ENCODE measurements at places on chromosomes 1 and 21.
A peak's percentile ranks its signal among the peaks of the same experiment; 100 is the strongest.

DNA sequence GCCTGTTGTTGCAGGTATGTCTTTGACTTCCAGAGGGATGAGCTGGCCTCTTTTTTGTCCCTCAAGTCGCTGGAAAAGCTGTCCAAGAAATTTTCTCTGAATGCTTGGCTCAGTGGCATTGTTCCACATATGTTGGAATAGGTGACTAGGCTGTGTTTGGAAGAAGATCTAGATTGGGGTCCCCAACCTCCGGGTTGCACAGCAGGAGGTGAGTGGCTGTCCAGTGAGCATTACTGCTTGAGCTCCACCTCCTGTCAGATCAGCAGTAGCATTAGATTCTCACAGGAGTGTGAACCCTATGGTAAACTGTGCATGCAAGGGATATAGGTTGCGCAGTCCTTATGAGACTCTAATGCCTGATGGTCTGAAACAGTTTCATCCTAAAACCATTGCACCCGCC is 18.1 kb downstream of the BACH1 start:
- DNase-seq = no peak

- no peak for DNase-seq
These were observed 26.3 kb downstream of the HUNK start for GRCh38 chr21:31898933-31899630.

- DNase-seq = peak; percentile 97
These were observed 9.8 kb upstream of the CDC20 start for GRCh38 chr1:43348809-43349593.

- DNase-seq = no peak
These were observed 2129.8 kb downstream of the NCAM2 start for GRCh38 chr21:23127973-23128372.

GRCh38 chr1:22045604-22046228 is 6.8 kb upstream of the CDC42 start:
- DNase-seq = peak; percentile 41

GRCh38 chr1:43491061-43491460 is 37.3 kb upstream of the HYI start:
- DNase-seq = no peak

DNA sequence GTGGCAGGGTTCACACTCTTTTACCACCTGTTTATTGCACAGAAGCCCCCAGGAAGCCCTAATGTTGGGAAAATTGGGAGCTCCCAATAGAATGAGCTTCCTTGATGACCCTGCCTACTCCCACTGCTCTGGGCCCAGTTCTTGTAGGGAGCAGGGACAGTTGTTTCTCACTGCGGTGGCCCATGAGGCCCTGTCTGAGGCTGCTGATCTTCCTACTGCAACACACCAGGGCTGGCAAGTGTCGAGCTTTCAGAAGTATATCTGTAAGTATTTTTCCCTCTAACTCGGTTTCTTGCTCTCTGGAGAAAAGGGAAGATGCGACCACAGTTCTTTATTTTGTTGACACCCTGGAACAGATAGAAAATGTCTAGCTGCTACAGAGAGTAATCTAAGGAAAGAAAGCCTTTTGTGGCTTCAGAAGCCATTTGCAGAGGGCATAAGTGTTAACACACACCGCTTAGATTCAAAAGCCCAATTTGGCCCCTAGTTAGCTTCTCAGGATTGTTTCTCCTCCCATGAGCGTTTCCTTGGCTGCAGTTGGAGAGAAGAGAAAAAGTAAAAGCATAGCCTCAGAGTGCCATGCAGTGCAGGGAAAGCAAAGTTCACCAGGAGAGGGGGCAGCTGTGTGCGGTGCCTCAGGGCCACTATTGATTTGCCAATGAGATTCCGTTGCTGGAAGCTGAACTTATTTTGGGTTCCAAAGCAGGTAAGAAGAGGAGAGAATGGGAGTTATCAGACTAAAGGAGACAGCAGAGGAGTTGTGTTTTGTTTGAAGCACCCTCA is 102.6 kb downstream of the SELENOF start:
- no peak for DNase-seq

- DNase-seq = no peak
These were observed 18.8 kb downstream of the SLX9 start for GRCh38 chr21:44958471-44959191.

DNA sequence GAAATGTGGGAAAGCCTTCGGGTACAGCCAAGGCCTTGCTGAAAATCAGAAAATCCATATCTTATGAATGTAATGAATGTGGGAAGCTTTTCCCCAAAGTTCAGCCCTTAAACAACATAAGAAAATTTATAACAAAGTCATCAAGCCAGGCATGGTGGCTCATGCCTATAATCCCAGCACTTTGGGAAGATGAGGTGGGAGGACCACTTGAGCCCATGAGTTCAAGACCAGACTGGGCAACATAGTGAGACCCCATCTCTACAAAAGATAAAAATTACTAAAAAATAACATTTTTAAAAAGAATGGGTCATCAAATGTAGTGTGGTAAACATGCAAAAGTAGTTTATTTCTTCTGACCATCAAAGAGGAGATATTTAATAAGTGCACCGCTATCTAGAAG is 45.9 kb downstream of the KIAA0319L start:
- DNase-seq = no peak

GRCh38 chr1:153350321-153350957 is 1.8 kb upstream of the PGLYRP4 start:
- DNase-seq = no peak

DNA sequence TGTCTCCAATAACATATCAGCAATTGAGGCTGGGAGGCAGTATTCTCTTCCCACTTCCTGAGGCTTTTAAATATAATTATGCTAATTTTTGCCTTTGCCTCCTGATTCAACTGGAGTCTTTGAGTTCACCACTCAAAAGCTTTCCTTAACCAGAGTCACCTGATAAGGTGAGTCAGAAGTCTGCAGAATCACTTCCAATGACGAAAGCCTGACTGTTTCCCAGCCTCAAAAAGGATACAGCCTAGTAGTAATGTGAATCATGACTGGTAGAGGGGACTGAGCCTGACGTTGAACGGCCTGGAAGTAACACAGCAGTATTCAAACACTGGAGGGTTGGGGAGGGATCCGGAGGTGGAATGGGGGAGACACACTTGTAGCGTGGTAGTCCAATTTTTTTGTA is 10.4 kb upstream of the MRPL9 start:
- no peak for DNase-seq

DNA sequence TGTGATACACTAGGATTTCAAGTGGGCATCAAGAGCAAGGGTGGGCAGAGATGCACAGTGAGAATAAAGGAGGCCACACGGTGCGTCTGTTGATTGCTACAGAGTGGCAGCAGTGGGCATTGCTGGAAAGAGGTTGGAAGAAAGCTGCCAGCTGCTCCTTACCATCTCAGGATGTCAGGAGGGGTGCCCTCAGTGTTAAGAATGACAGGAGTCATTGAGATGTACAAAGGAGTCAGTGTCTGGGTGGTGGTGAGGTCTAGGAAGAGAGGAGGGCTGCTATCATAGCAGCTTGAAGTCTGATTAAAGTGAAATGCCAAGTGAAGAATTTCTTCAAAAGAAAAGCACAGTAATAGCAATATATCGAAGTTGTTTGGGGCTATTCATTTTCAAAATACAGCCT is 992.7 kb downstream of the TTLL7 start:
- no peak for DNase-seq

- DNase-seq = no peak
These were observed 36.7 kb downstream of the HLX start for GRCh38 chr1:220915954-220916353.

- no peak for DNase-seq
These were observed 15.3 kb downstream of the VAV3 start for GRCh38 chr1:107949467-107950253.

DNA sequence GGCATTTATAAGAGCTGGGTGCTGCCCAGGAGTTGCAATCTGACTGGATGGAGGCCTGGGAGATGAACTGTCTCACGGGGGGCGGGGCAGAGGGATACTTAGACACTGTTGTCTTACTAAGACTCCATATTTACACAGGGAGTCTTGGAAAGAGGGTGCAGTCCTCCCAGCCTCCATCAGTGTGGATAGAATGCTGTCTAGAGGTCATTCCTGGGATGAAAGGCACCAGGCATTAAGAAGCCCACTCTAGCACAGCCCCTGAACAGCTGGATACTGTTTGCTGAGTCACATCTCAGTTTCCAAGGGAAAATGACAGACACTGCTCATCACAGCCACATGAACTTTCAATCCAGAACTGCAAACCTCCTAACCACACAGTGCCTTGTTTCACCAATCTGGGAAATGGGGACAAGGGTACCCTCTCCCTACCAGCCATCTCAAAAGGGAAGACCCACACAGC is 43.3 kb downstream of the SSBP3 start:
- peak; percentile 25 for DNase-seq

DNA sequence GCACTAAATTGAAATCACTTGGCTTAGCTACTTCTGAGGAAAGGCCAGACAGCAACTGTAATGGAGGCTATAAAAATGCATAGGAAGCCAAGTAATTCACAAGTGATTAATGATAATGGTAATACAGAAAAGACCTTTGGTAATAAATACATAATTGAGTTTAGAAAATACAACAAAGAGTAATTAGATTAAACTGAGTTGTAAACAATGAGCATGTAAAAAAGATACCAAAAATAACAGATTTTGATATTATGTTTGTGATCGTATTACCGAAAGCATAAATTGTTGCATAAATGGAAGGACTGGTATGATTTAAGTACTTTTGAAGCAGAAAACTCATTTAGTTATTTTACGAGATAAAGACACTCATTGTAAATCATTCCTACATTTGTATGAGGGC is 556.7 kb upstream of the TMPRSS15 start:
- no peak for DNase-seq

DNA sequence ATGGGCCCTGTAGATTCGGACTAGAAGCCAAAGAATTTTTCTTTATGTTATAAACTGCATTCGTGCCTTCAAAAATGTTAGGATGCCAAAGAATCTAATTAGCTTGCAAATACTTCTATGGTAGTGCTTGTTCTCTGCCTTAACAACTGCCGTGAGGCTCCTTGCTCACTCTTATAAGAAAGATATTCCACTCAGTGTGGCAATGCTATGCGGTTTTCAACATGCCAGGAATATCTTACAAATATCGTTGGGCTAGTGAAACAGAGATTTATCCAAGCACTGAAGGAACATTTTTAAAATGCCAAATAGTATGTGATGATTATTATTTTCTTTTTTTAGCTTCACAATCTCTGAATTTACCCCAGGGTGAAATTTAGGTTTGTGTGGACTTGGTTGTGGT is 198.2 kb downstream of the GREM2 start:
- no peak for DNase-seq

DNA sequence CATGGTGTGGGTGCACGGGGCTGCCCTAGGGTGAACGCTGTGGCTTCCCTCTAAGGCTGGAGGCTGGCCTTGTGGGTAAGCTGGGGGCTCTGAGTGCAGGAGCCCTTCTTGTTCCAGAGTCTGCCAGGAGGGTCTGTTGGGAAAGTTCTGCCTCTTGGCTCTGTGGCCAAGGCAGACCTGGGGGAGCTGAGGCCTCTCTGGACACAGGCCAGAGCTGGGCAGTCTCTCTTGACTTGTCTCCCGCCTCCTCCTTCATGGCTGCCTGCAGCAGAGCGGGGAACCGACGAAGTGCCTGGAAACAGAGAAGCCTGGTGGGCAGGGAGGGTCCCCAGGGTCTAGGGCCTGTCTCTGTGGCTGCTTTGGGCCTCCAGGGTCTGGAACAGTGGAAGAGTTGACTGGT is 30.3 kb upstream of the PEX10 start:
- no peak for DNase-seq

DNA sequence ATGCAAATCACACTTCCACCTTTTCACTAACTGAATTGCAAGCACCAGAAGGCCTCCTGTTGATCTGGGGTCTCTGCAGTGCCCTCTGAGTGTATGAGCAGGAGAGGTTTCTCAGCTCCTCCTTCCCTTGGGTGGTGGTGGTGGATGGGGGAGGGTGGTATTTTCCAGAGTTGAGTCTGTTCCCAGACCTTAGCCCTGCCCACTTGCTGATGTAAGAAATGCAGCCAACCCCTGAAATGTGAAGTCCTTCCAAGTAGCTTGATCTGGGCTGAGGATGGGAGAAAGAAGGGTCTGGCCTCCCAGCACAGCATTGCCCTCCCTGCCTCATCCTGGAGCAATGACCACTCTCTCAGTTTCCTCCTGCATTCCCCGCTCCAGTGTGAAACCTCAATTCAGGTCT is 6.3 kb upstream of the FOXD2 start:
- no peak for DNase-seq

- DNase-seq = no peak
These were observed 95.2 kb downstream of the KCNJ15 start for GRCh38 chr21:38351961-38352521.

- peak; percentile 75 for DNase-seq
These were observed 2.1 kb downstream of the SLAMF6 start for GRCh38 chr1:160520999-160521398.

DNA sequence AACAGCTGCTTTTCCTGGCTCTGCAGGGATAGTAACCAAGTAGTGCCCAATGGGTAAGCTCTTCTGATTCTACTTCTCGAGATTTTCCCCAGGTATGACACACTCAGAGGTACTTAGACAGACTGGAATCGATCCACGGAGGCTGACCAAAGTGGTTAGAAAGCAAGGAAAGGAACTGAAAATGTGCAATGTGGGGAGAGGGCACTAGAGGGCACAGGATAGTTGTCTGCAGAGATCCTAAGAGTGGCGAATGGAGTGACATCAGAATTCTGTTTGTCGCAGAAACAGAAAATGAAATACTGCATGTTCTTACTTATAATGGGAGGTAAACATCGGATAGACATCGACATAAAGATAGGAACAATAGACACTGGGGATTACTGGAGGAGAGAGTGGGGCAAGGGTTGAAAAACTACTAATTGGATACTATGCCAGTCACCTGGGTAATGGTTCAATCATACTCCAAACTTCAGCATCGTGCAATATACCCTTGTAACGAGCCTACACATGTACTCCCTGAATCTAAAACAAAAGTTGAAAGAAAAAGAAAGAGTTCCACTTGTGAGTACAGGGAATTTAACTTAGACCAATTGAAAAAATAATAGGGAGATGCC is 23.3 kb downstream of the CYP2J2 start:
- DNase-seq = peak; percentile 76

GRCh38 chr21:27418346-27418745 is 451.5 kb upstream of the ADAMTS5 start:
- DNase-seq = no peak

DNA sequence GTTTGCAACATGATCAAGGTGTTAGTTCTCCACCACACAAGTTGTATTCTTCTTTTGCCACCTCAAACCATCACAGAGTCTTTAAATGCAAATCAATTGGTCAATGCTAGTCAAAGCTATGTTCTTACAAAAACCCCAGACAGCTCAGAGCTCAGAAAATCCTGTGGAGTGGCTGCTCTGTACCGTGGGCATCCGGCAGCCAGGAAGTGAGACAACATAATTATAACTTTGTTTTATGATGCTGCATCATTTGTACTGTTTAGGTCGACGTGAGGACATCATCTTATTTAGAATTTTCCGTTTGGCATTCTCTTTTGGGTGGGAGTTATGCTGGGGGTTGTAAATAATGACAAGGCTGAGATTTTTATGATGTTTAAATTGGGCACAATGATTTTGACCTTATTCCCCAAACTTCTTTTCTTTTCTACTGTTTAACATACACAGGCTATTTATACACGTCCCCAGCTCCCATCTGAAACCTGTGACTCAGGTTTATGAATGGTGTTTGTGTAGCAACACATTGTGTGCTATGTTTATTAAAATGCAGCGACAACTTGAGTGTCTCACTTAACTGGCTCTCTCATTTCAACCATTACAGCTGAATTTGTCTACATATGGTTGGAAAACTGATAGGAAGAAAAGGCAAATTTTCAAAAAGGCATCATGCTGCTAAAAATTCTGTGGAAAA is 124.0 kb downstream of the CNIH3 start:
- DNase-seq = no peak

Data from DMS53 (cell line).